T-cell (primary cell): ENCODE measurements at places on chromosomes 4 and X. TPM values are rescaled to one million over a fixed set of nuclear protein-coding genes. Genes with fewer than 3 reads are reported as not detected.

GRCh38 chrX:110142096-110142495 is 139.2 kb downstream of the TMEM164 start:
- DNase-seq: no peak

GRCh38 chrX:48800574-48801279 is 1.1 kb upstream of the HDAC6 start:
- no peak for DNase-seq

- no peak for DNase-seq
Observed at GRCh38 chr4:112210777-112211176, 20.8 kb upstream of the AP1AR start.

DNA sequence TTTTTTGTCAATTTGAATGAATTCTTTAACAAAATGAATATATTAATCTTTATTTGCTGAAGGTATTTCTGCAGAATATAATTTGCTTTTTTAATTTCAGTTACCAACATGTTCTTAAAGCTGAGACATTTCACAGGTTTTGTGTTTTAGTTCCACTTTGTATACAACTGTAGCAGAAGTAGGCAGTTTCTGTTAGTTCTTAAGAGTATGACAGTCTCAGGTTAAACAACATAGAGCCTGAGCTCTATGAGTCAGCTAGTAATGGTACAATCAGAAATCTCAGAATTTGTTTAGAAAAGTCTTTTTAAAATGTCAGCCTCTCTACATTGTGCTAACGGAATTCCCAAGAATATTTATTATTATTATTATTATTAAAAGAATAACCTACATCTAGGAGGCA is 50.4 kb downstream of the GSTCD start:
- no peak for DNase-seq

Gene XAGE1A
- total RNA-seq: not detected

Gene TRIM60
- total RNA-seq: not detected

Gene UGT2B11
- total RNA-seq: not detected

DNA sequence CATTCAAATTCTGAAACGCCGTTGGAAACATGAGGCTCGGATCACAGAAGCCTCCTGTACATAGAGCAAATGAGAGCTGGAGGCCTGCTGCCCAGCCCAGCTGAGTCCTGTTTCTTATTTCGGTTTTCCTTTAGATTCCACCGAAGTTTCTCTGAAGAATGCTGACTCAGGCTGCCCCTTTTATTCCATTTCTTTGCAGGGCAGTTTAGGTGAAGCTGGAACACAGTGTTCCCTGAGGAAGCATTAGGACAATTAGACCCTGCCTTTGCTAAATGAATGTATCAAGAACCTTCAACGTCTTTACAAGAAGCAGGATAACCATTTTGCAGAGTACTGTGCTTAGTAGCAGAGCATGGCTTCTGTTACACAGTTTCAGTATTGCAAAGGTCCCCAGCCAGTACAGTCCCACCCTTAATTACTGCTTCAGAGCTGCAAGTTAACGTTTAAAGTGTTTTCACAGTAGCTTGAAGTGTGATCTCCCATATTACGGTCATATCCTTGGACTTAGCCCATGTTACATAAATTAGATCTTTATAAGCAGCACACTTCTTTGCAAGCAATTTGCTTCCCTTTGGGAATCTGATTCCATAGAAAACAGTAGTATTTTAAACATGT is 117.0 kb downstream of the TBL1X start:
- no peak for DNase-seq

DNA sequence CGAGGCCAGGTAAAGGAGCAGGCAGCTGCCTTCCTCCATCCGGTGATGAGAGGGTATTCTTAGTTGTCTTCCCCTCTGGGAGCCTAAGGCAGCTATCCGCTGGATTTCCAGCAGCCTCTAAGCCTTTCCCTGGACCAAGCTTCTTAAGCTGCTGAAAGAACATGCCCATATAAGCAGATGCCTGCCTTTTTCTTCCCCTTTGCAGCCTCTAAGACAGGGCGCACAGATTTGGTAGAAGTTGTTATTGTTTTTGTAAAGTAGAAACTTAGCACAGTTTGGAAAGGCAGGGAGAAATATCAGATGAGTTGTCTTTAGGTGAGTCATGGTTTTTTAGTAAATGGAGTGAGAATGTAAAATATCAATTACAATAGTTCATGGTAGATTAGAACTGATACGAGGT is 210.8 kb downstream of the ARHGAP10 start:
- no peak for DNase-seq

Gene GPR119
- not detected for total RNA-seq

Gene COX18
- total RNA-seq: 18.3 TPM

Gene DUX4
- total RNA-seq: not detected

Gene S100G
- not detected for total RNA-seq

DNA sequence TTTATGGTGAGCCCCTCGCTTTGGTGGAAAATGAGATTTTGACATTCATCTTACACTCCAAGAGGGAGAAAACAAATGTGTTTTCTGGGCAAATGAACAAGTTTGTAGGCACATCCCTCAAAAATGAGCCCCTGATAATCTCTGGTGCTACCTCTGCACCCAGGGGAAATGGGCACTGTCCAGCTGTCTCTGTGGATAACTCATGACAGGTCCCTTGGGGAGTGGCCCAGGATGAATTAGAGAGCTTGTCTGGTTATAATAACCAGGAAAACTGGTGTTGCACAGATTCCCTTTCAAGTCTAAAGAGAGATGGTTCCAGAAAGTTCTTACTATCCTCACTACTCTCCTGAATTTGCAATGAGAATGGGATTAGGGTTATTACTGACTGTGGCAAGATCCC is 7.5 kb downstream of the RASL11B start:
- no peak for DNase-seq

GRCh38 chrX:69093960-69094871 is 71.0 kb downstream of the PJA1 start:
- DNase-seq: peak; percentile 12

GRCh38 chr4:174912919-174913543 is 5.1 kb upstream of the ADAM29 start:
- no peak for DNase-seq

DNA sequence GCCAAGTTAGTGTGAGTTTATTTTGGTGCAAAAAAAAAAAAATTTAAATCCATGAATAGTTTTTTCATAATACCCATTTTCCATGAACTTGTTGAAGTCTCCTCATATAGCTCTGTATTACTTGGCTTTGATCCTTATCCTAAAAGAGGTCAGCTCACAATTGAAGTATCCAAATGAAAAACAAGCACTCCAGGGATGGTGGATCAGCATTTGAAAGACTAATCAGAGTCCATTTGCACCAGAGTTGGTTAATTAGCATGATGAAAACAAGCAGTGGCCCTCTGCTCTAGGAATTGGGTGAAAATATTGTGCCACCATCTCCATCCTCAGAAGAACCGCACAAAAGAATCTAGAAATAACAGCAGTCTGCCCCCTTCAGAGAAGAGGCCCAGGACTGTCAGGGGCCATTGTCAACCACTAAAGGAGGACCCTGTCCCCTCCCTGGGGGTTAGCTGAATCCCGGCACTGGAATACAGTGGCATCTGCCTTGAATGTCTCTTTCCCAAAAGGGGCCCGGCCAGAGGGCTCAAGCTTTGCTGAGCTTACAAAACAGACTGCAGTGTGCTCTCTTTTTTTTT is 24.7 kb downstream of the SH3KBP1 start:
- no peak for DNase-seq

DNA sequence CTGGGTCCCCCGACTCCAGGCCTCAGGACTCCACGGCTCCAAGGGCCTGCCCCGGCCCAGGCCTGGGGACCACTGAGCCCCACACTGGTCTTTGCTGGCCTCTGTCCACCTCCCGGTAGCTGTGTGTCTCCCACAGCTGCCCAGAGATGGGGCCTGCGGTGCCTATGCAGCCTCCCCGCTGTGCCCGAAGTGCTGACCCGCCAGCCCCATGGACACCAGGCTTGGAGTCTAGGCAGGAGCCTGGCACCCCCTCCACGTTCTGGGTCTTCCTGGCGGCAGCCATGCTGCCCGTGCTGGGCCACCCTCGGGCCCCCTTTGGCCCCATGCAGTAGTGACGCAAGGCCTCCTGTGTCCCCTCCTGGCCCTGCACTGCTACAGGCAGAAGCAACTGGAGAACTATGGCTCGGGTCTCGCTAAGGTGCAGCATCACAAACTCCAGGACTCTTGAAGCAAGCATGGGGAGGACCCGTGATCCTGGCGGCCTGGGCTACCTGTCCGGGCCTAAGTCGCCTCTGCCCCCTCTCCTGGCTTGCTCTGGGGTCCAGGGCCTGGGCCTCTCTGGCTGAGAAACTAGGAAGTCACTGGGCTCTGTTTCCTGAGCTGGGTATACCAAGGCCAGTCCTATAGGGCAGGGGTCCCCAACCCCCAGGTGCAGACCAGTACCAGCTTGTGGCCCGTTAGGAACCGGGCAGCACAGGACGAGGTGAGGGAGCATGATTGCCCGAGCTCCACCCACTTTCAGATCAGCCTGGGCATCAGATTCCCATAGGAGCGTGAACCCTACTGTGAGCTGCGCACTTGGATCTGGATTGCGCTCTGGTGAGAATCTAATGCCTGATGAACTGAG is 917 bp downstream of the MYL5 start:
- DNase-seq: no peak

DNA sequence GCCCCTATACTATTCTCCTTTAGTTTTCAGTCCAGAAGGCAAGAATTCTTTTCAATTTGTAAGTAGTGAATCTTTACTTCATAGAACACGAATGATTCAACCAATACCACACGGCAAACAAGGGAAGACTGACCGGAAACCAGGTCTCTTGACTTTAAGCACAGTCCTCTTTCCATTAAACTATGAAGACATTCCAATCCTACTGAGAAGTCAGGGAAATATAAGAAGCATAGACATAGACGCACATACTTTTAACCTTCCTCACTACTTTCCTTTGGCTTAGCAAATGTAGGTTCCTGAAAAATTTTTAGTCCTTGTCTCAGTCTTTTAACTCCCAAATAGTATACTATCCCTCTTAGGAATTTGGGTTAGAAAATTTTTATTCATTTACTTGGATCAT is 9.1 kb downstream of the CHRDL1 start:
- DNase-seq: no peak

DNA sequence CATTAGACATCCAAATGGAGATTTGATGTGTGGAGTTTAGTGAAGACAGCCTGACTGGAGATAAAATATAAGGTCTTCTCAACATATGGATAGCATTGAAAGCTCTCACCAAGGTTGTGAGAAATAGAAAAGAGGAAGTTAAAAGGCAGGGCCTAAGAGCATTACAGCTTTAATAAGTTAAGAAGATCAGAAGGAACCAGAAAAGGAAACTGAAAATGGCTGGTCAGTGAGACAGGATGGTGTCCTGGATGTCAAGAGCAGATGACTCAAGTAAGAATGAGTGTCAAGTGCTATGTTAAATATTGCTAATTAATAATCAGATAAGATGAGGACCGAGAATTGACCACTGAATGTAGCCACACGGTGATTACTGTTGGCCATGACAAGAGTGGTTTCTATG is 642.9 kb downstream of the STPG2 start:
- no peak for DNase-seq

Gene PDE5A
- total RNA-seq: 1.2 TPM

DNA sequence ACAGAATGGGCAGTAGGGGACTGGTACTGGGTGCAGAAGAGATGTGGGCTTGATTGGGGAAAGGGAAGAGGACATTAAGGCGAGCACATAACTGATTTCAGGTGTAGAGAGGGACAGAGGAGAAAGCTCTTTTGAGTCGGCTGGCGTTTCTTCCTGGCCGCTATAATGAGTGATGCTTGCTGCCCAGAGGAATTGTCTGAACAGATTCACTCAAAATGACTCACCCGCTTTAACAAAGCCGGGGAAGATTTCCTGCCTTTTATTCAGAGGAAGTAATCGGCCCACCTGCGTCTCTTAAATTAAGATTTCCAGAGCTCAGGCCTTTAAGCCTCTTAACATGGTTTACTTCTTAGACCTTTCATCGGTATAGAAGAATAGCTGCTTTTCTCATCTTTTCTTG is 102.1 kb upstream of the AP1S2 start:
- DNase-seq: no peak

Gene THAP9
- total RNA-seq: 2.4 TPM

Gene WAS
- 92.0 TPM for total RNA-seq

Gene MAP7D3
- 6.5 TPM for total RNA-seq

- DNase-seq: no peak
Observed at GRCh38 chrX:153635788-153636668, 11.0 kb upstream of the DUSP9 start.

Gene RAB41
- not detected for total RNA-seq

- no peak for DNase-seq
Observed at GRCh38 chr4:39046249-39046648, 14.0 kb upstream of the TMEM156 start.

DNA sequence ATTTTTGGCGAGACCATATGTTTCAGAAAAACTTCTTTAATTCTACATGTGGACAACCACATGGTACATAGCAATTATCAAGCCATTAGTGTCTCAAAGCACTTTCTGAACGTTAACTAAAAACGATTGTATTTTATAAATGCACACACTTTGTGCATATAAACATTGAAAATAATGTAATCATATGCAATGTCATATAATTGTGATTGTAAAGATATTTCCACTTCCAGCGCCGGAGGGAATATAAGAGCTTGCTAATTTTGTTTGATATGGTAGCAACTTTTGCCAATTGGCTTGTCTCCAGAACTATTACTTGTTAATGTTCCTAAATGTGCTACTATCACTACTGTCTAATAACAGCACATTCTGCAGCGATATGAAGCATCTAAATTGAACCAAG is 162.3 kb upstream of the SMIM31 start:
- DNase-seq: no peak

DNA sequence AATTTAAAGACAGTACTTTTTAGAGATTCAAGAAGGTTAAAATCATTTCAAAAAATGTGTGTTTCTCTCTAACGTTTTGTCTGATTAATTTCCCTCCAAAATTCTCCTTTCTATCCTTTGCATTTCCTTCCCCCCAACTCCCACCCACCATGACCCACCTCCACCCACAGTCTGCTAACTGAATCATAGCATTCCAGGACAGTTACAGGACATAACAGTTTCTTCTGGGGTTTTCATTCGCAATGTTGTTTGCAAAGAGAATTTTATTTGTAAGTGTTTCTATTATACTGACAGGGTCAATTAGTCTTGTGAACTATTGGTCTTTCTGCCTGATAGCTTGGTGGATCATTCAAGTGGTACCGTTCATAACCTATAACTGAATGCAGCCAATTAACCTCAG is 53.7 kb downstream of the ANAPC10 start:
- no peak for DNase-seq

Gene UBE2K
- total RNA-seq: 44.0 TPM

GRCh38 chrX:112820364-112821268 is 20.0 kb downstream of the AMOT start:
- no peak for DNase-seq

GRCh38 chr4:154416190-154416547 is 75.4 kb downstream of the DCHS2 start:
- DNase-seq: no peak

DNA sequence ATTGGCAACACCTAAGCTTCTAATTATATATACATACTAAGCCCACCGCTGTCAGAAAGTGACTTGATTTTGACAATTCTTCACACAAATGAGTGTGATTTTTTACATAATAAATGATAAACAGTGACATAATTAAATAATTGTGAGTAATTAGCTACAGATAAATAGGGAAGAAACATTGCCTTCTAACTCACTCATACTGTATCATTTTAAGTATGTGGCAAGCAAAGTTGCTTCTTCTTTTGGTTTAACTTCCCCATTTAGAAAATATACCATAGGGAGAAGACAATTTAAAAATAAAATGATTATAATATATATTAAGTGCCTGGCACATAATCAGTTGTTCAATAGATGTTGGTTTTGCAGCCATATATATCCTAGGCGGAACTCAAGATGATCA is 644.2 kb downstream of the FSTL5 start:
- no peak for DNase-seq

Gene MTNR1A
- total RNA-seq: not detected

Gene GALNTL6
- total RNA-seq: not detected

Gene ITIH6
- total RNA-seq: not detected
